ENCODE measurements at places on chromosomes 16 and 17. TPM values are rescaled to one million over a fixed set of nuclear protein-coding genes. Genes with fewer than 3 reads are reported as not detected.

The CNGB1 gene
- not detected for total RNA-seq

- no peaks in the 10 kb centered on the region for H3K36me3 ChIP-seq
- DNase-seq = no peak
- H3K4me3 ChIP-seq = no peak overlapping the region
Measured at GRCh38 chr16:79089735-79090284, 510.7 kb downstream of the MAF start.

DNA sequence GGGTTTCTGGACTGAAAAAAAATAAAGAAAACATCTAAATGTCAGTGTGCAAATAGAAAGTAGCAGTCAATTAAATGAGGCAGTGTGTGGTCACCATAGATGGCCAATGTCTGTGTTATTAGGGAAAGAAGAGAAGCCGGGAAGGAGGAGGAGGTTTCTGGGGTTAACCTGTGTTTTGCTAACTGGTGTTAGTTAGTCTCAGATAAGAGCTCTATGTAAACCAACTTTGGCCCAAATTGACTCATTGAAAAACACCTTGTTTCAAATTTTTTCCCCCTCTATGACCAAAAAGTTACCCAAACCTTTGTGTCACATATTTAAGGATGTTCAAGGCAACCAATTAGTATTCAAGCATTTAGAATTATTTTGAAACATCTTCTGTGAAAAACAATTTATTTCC lies 530.9 kb downstream of the MAF start:
- no peak for DNase-seq
- no peaks in the 10 kb centered on the region for H3K27me3 ChIP-seq
- H3K4me1 ChIP-seq = peaks cover 37% of the 10 kb centered on the region
- H3K4me3 ChIP-seq = no peak overlapping the region

The IRF8 gene
- 7.2 TPM for total RNA-seq

GRCh38 chr16:19659554-19659953 lies 58.5 kb downstream of the KNOP1 start:
- no peaks in the 10 kb centered on the region for H3K4me1 ChIP-seq
- H3K36me3 ChIP-seq = no peaks in the 10 kb centered on the region
- H3K4me3 ChIP-seq = no peak overlapping the region
- no peaks in the 10 kb centered on the region for H3K27me3 ChIP-seq

The MYCBPAP gene
- 0.43 TPM for total RNA-seq

- H3K27me3 ChIP-seq = no peaks in the 10 kb centered on the region
- H3K4me1 ChIP-seq = no peaks in the 10 kb centered on the region
- no peak overlapping the region for H3K4me3 ChIP-seq
- DNase-seq = no peak
- no peaks in the 10 kb centered on the region for H3K36me3 ChIP-seq
- no peak overlapping the region for H3K27ac ChIP-seq
Measured at GRCh38 chr16:84577034-84577803, 40.7 kb downstream of the COTL1 start.

- no peak overlapping the region for H3K27ac ChIP-seq
- no peak for DNase-seq
- H3K27me3 ChIP-seq = no peaks in the 10 kb centered on the region
- H3K4me1 ChIP-seq = no peaks in the 10 kb centered on the region
Measured at GRCh38 chr16:64791756-64792155, 330.1 kb downstream of the CDH11 start.

DNA sequence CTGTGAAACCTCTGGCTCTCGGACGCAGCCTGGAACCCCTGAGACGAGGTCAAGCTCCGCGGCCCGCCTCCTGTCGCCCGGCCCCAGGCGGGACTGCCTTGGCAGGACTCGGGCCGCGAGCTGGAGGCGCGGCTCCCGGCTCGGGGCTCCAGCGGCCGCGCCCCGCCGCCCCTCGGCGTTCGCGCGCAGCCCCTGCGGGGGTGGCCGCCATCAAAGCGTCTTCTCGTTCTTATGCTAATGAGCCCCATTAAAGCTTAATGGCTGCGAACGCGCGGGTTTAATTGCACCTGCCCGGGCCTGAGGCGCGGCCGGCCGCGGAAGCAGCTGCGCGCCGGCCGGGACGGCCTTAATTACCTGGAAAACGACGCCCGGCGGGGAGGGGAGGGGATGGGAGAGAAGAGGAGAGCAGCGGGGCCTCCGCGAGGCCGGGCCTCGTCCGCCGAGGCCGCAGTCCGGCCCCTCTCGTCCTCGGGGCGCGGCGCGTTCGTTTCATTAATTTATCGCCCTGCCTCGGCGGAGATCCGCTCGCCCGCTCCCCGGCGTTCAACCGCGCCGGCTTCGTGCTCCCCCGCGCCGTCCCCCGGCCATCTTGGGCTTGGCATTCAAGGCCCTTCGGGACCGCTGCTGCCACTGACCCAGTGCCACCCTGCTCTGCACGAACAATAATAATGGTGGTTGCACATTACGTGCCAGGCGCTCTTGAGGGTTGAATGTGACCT lies 19.2 kb downstream of the RAI1 start:
- H3K4me3 ChIP-seq = no peak overlapping the region
- peak overlapping the region; percentile 100 for H3K27ac ChIP-seq
- peaks cover 53% of the 10 kb centered on the region for H3K4me1 ChIP-seq

The KRT27 gene
- total RNA-seq = not detected

DNA sequence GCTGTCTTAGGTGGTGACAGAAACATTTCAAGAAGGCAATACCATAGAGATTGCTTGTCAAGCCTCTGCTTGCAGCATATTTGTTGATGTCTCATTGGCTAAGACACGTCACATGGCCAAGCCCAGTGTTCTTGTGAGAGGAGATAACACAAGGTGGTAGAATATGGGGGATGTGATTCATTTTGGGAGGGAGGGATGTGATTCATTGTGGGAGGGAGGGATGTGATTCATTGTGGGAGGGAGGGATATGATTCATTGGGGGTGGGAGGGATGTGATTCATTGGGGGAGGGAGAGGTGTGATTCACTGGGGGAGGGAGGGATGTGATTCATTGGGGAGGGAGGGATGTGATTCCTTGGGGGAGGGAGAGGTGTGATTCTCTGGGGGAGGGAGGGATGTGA lies 470.5 kb upstream of the SALL1 start:
- H3K4me3 ChIP-seq = no peak overlapping the region
- no peaks in the 10 kb centered on the region for H3K27me3 ChIP-seq
- H3K36me3 ChIP-seq = no peaks in the 10 kb centered on the region
- peaks cover 4% of the 10 kb centered on the region for H3K4me1 ChIP-seq
- no peak overlapping the region for H3K27ac ChIP-seq

The HOXB2 gene
- total RNA-seq = 5.6 TPM

GRCh38 chr17:45575126-45575885 lies 84.8 kb upstream of the PLEKHM1 start:
- H3K4me1 ChIP-seq = no peaks in the 10 kb centered on the region
- H3K27me3 ChIP-seq = no peaks in the 10 kb centered on the region
- no peak overlapping the region for H3K4me3 ChIP-seq
- no peak overlapping the region for H3K27ac ChIP-seq
- no peaks in the 10 kb centered on the region for H3K36me3 ChIP-seq
- no peak for DNase-seq

DNA sequence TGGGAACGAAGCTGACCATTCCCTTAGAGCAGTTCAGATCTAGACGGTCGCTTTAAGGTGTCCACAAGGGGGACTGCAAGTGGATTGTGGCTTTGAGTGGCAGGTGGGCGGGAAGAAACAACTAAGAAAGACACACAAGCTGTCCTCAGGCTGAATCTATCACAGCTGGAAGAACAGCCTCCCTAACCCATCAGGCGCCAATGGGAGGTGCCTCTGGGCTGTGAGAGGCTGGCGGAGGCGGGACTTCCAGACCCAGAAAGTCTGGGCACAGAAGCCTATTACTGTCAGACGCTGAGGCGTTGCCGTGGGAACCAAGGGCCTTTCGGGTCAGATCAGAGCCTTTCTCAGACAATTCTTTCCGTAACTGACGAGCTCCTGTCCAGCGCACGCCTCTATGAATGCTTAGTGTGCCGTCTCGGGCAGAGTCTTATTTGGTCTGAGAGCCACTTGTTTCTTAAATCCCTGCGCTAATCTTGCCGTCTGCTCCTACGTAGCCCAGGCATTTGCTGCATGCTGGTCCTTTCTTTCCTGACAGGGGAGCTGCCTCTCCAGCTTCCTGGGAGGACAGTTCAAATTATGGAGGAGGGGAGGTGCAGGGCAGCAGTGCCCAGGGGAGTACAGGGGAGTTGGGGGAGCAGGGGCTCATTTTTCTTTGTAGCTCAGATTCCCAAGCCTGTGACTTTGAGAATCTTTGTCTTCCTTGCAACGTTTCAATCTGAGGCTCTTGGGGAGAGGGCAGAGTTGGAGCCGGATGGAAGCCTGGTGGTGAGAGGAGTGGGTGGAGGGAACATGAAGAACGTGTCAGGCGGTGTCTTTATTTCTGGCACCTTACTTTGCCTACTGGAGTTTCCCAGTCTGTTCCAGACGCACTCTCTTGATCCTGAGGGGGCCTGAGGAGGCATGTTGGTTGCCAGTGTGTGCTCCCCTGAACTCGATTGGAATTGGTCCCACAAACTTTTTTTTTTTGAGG lies 618.7 kb downstream of the KCNJ18 start:
- no peaks in the 10 kb centered on the region for H3K36me3 ChIP-seq
- H3K4me1 ChIP-seq = no peaks in the 10 kb centered on the region
- H3K4me3 ChIP-seq = no peak overlapping the region
- no peak for DNase-seq
- no peaks in the 10 kb centered on the region for H3K27me3 ChIP-seq
- H3K27ac ChIP-seq = no peak overlapping the region
